Stimulated activated naive CD8-positive, alpha-beta T cell treated with anti-CD3 and anti-CD28 coated beads, Interleukin-15, Interleukin-2, amounts not matched to agents 100 U/mL and 50 U/mL, for 24 hours (primary cell): ENCODE measurements at places on chromosomes 12 and 14.

- DNase-seq, result no peak
Measured at GRCh38 chr14:44741431-44741830, 220.3 kb downstream of the KLHL28 start.

DNA sequence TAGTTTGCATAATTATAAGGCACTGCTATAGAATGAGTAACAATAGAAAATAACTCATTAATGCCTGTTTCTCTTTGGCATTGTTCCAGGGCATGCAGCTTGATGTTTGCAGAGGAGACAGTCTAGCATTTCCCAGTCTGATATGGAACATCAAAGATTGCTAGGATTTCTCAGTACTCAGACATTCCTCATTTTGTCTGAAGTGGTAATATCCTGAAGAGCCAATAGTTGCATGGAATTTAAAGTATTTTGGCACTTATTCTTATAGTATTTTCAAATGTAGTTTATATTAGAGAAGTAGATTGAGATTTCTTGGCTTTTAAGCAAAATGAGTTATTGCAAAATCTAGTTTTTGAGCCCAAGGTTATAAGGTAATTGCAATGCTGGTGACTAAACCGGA, 337.3 kb upstream of the E2F7 start:
- DNase-seq, result no peak

GRCh38 chr12:98058838-98059237, 456.6 kb upstream of the TMPO start:
- no peak for DNase-seq

- no peak for DNase-seq
Measured at GRCh38 chr12:89075880-89076540, 276.3 kb downstream of the DUSP6 start.

GRCh38 chr14:96501217-96501739, 904 bp upstream of the PAPOLA start:
- DNase-seq, result no peak

DNA sequence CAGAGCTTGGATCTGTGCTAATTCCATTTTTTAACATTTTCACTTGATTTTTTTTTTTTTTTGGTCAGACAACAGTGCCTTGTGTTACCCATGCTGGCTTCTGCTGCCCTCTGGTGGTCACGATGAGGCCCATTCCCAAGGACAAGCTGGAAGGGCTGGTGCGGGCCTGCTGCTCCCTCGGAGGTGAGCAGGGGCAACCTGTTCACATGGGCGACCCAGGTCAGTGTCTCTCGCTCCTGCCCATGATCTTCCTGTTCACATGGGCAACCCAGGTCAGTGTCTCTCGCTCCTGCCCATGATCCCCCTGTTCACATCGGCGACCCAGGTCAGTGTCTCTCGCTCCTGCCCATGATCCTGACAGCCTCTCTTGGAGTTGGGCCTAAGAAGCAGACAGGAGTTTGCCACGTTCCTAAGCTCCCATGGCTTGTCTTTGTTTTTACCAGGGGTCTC, 59.4 kb downstream of the DGLUCY start:
- DNase-seq, result peak; percentile 83

GRCh38 chr12:89309440-89309802, 42.9 kb downstream of the DUSP6 start:
- DNase-seq, result no peak

DNA sequence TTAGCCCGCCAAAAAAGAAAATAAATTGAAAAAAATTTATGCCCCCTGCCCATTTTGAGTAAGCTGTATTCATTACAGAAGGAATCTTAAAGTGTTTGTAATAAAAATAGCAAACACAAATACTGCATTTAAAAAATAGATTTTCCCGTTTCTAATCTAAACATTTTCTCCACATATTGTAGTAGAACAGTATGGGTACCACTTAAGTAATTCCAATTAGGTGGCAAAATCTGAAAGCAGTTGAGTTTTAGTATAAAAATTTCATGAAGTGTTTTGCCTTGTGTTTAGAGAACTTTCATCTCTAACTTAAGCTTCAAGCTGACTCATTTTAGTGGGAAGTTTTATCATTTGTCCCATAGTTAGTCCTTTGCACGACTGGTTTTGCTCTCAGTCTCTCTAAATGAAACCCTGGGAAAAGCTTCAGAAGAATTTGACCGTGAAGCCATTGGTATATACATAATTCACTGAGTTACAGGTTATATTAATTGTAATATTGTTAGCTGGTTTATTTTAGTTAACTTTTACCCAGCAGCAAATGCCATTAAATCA, 214.6 kb downstream of the ERC1 start:
- no peak for DNase-seq

- DNase-seq, result no peak
Measured at GRCh38 chr12:13811061-13811460, 170.3 kb downstream of the GRIN2B start.

- DNase-seq, result no peak
Measured at GRCh38 chr14:72243309-72244293, 311.4 kb downstream of the RGS6 start.

DNA sequence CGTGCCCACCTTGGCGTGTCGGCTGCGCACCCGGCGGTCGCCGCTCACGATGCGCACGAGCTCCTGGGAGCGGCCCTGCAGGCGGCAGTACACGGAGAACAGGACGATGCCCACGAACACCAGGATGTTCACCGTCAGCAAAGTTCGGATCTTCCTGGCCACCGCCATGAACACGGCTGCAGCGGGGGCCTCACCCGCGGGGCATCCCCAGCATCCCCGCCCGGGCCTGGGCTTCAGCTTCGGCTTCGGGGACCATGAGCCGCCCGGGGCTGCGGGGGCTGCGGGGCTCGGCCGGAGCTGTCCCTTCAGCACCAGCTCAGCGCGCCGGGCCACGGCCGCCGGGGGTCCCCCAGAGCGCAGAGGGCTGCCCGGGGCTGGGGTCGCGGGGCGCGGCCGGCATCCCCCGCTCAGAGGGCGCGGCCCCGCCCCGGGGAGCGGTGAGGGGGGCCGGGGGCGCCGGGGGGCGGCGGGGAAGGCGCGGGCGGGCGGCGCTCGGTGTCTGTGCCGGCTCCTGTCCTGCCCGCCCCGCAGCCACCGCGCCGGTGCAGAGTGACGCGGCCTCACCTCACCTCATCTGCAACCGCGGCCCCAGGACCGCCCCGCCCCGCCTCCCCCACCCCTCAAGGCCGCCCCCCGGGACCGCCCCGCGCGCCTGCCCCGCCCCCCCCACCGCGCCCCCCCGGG, at the start of gene GALNT9:
Gene GALNT9 (minus strand): TSS at position 554 of the 684 bp plus-strand sequence. CDS start 386 bp downstream, at position 168.
- DNase-seq, result peak; percentile 9

DNA sequence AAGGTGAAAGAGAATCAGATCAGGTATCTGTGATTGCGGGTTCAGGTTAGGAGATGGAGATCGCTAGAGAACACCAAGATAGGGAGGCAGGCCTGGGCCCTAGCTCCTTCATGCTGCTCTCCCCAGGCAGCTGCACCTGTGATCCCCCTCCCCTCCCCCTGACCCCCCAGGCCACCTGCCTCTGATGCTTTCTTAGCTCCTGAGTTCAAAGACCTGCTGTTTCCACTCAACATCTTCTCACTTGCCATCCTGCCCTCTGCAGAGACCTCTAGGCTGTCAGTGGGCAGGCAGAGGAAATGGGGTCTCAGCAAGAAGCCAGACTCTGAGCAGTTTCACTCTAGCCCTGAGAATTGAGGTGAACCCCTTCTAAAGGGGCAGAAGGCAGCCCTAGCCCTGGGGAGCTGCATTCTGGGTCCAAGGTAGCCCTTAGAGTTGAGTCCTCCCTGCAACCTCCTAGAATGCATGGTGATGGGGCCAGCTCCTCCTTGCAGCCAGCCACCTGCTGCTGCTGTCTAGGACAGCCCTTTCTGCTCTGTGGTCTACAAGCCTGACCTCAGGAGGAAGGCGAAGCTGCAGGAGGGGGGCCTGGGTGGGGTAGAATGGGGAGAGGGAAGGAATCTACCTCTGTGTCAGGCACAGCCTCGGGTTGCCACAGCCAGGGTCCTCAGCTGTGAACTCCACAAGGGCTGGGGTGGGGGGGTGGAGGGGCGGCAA, 6.4 kb upstream of the SLC48A1 start:
- no peak for DNase-seq

- no peak for DNase-seq
Measured at GRCh38 chr14:52550661-52551060, 1.6 kb downstream of the TXNDC16 start.
